ENCODE measurements at places on chromosomes 16 and 17.
A peak's percentile ranks its signal among the peaks of the same experiment; 100 is the strongest.

DNA sequence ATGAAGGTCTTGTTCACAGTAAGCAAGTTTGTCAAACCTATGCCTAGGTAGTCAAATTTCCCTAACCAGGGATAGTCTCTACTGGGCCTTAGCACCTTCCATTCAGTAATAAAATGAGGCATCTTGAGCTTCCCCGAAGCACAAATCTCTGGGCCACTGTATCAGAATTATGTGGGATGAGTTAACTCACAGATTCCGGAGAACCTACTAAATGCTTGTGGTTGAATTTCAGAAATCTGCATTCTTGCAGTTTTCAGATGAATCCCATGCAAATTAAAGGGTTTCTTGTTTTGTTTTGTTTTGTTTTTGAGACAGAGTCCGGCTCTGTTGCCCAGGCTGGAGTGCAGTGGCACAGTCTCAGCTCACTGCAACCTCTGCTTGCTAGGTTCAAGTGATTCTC, 478.8 kb upstream of the HSBP1 start:
- no peak for DNase-seq

DNA sequence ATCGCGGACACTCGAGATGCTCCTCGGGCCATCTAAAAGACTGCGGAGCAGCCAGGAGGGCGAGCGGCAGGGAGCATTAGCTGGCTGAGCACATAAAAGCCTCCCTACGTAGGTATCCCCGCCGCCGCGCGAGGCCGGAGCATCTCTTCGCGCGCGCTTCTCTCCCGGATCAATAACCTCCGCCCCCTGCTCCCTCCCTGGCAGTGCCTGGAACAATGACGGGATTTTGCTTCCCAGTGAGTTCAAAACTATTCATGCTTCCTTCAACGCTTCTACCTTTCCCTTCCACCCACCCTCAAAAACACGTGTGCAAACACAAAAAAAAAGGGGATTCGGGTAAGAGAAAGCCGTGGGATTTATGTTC, 984 bp downstream of the CENPV start:
- peak; percentile 33 for DNase-seq

DNA sequence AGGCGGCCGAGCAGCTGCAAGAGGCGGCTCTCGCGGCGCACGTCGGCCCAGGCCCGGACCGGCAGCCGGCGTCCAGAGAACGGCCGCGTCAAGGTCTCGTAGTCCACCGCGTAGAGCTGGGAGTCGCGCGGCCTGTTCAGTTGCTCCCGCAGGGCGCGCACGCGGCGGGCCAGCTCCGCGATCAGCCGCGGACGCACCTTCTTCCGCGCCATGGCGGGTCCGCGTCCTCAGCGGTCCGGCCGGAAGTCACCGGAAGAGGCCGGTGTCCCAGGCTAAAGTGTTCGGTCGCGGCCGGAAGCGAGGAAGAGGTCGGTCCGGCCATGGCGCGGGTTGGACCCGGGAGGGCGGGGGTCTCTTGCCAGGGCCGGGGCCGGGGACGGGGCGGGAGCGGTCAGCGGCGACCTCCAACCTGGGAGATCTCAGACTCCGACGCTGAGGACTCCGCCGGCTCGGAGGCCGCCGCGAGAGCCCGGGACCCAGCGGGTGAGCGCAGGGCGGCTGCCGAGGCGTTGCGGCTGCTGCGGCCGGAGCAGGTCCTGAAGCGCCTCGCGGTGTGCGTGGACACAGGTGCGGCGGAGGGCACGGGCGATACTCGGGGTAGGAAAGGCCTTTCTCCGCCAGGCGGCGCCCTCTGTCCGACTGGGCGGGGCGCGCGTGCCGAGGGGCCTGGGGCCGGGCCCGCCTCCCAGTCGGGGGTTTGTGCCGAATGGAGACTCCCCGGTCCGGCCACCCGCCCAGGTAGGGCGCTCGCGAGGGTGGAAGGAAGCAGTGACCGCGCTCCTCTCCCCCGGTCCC, at the start of gene MRPS34:
MRPS34 (minus strand) TSS at position 227 of the 795 bp plus-strand sequence; CDS start at position 212, 15 bp downstream.
- DNase-seq = peak; percentile 82

DNA sequence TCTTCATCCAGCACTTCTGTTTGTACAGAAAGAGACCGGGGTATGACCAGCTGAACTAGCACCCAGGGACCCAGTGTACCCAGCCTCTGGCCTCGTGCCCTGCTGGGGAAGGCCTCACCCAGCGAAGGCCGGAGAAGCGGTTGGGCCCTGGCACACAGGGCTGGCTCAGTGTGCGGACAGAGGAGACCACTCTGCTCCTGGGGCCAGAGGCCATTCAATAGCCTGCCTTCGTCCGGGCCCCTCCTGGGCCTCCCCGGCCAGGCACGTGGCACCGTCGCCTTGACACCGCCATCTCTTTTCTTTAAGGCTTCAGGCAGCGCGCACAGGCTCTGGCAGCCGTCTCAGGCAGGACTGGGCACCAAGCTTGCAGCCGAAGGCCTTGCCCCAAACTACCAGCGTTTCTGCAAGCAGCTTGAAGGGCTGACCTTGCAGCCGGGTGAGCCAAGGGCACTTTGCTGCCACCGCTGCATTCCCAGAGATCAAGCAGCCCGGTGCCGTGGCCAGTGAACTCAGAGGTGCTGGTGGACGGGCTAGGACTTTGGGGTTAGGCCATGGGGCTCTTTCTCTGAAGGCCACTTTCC, 8.0 kb downstream of the TAX1BP3 start:
- no peak for DNase-seq

DNA sequence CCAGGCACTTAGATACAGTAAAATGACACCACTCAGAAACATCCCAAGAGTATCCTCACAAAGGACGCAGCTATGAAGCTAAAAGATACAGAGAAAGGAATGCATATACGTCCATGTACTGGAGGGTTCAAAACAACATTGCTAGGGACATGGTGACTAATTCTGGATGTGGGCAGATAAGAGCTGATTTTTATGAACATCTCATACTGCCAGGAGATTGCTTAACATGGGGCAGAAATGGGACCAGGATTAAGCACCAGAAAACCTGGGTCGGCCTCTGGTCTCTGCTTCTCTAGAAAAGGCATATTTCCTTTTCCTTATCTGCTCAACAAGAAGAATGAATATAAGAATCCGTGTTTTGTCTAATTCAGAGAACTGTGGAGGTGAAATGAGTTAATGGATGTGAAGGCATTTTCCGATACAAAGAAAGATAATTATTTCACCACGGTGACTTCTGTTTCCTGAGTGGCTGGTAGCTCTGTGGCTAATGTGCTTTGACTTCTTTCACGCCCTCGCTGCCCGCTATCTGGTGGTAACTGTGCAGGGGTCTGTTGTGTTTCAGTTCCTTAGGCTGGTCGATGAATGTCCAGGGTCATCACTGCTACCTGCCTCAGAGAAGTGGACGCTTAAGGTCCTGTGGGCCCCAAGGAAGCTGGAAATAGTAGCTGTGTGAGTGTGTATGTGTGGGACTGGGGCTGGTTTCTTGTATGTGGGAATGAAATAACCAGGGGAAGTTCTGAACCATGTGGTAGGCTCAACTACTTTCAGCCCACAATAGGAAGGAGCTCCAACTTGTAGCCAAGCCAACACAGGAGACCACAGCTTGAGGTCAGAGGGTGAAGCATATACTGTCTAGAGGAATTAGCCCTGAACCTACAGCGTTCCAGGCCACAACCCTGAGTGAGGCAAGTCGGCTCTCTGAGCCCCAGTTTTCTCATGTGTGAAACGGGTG, 15.8 kb upstream of the CCL5 start:
- DNase-seq = peak; percentile 27

- no peak for DNase-seq
Measured at GRCh38 chr16:8630255-8630953, 8.9 kb downstream of the METTL22 start.

DNA sequence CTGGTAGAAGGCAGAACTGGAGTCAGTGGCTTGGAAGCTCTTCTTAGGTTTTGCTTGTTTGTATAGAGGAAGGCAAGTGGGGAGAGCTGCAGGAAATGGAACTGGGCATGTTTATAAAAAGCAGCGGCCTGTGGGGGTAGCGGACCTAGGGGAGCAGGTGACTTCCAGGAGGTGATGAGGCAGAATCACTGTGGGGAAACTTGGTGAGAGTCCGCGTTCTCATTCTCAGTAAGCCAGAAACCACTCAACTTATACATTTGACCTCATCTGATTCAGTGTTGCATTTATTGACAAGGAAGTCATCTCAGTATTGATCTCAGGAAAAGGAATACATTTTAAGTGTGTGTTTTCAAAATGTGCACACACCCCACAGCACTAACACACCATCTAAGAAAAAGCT, 299.8 kb downstream of the CNTNAP4 start:
- no peak for DNase-seq

GRCh38 chr16:11585460-11586377, 1.0 kb downstream of the LITAF start:
- DNase-seq = no peak

DNA sequence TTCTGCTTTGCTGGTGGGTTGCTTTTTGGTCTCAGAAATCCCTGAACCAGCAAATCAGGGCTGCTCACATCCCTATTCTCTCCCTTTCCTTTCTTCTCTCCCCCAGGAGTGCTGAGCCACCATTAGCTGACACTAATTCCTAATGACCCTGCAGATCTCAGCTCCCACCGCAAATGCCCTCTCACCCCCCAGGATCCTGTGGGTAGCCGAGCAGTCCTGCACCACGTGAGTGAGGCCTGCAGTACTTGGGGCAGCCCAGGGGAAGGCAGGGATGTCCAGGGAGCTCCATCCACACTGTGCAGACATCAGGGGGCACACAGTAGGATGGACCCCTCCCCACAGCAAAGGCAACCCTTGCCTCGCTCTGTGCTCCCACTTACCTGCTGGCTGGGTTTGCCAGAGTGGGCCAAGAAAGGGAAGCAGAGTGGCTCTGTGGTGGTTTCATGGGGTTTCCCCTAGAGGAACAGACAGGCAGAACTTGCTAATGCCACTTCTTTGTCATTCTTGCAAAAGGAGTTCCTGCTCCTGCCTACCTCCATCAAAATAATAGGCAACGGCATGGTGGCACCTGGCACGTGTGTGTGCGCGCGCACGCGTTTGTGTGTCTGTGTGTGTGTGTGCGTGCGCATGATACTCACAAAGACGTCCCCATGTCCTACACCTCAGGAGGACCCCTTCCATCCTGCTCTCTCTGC, 135.6 kb downstream of the GAS7 start:
- no peak for DNase-seq

DNA sequence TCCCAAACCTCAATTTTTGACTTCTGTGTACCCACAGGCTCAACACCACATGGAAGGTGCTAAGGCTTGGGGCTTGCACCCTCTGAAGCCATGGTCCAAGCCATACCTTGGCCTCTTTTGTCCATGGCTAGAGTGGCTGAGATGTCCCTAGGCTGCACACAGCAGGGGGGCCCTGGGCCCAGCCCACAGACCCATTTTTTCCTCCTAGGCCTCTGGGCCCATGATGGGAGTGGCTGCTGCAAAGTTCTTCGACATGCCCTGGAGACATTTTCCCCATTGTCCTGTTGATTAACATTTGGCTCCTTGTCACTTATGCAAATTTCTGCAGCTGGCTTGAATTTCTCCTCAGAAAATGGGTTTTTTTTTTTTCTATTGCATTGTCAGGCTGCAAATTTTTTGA, 47.0 kb downstream of the TBC1D26 start:
- DNase-seq = no peak

GRCh38 chr17:4807605-4808377, 839 bp downstream of the PLD2 start:
- DNase-seq = no peak

- DNase-seq = peak; percentile 54
Measured at GRCh38 chr16:81481207-81481821, 36.7 kb downstream of the CMIP start.

Data from fibroblast of skin of back (primary cell).